ENCODE measurements at places on chromosomes 12 and 14. TPM values are rescaled to one million over a fixed set of nuclear protein-coding genes. Genes with fewer than 3 reads are reported as not detected.

FSCB gene
- not detected for total RNA-seq

C12orf60 gene
- 1.6 TPM for total RNA-seq

GDF11 gene
- total RNA-seq = 31.2 TPM

PLEK2 gene
- not detected for total RNA-seq

STXBP6 gene
- 2.6 TPM for total RNA-seq

NUDT4 gene
- total RNA-seq = 39.9 TPM

BDKRB1 gene
- total RNA-seq = not detected

TCL1A gene
- total RNA-seq = 0.31 TPM

ABCC9 gene
- total RNA-seq = not detected

Data from H9 (cell line).